ENCODE measurements at places on chromosomes 5 and 9.

DNA sequence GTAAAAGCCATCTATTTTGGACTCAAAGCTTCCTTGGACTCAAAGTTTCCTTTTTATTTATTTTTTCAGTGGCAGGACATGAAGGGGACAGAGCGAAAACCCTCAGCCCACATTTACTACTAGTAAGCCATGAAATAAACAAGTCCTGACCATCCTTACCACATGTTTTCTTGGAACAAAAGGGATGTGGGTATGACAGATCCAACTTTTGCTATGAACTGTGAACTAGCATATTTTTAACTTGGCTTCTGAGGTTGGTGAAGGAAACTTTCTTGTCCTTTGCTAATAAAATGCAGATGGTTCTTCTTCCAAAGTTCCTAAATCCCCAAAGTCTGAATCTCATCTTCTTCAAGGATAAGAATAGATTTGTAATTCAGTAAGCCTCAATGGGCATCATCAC, 122.7 kb upstream of the TNC start:
- no peak for DNase-seq

GRCh38 chr9:37679649-37680402, 29.1 kb downstream of the FRMPD1 start:
- DNase-seq: no peak

DNA sequence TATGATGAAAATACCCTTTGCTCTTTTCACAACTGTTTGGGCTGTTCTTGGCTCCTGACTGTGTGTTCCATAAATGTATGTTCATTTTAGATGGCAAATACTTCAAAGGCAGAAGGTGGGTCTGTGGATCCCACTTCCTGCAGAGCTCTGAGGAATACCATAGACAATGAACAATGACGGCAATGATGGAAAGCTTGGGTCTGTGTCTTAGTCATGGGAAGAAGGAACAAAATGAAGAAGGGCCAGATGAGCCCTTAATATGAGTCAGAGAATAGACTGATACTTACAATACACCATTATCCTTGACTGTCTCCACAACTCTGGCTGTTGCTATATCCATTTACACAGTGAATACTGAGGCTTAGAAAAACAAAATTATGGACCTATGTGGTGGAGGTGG, 126.0 kb downstream of the SLIT3 start:
- DNase-seq: no peak

DNA sequence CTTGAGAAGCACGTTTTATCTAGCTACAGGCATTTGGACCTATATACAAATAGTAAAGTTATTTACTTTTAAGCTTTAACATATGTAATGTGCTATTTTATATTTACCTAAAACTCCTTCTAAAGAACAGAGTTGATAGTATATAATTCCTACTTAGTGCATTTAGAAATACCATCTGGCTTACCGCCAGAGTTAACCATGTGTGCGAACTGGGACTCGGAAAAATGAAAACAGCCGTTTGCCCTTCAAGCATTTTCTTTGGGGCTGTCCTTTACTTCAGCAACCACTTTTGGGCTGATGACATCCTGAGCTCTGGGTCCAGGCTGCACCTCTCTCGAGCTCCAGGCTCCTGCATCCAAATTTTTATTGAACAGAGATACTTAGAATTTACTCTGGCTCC, 21.9 kb upstream of the DHFR start:
- no peak for DNase-seq
